GM06990 (cell line): ENCODE measurements at places on chromosomes 16 and 17.

- no peak for DNase-seq
Measured at GRCh38 chr17:48497103-48497502, 33.7 kb downstream of the HOXB1 start.

- DNase-seq = no peak
Measured at GRCh38 chr17:75637551-75637950, 4.3 kb downstream of the SMIM5 start.

DNA sequence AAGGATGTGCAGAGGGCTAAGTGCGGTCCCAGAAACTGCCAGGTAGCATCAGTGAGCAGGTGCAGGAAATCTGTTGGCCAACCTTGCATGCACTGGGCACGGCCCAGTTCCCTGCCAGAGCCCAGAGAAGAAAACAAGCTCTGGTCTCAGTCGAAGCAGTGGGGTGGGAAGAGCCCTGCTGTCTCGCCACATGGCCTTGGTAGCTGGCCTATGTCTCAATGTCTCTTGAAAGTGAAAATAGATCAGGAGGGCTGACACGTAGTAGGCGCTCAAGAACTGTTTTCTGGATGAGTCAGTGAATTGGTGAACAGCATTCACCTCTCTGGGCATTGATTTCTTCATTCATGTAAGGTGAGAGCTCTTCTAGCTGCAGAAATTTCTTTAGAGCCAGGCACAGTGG lies 90.4 kb downstream of the MARF1 start:
- peak; percentile 6 for DNase-seq

DNA sequence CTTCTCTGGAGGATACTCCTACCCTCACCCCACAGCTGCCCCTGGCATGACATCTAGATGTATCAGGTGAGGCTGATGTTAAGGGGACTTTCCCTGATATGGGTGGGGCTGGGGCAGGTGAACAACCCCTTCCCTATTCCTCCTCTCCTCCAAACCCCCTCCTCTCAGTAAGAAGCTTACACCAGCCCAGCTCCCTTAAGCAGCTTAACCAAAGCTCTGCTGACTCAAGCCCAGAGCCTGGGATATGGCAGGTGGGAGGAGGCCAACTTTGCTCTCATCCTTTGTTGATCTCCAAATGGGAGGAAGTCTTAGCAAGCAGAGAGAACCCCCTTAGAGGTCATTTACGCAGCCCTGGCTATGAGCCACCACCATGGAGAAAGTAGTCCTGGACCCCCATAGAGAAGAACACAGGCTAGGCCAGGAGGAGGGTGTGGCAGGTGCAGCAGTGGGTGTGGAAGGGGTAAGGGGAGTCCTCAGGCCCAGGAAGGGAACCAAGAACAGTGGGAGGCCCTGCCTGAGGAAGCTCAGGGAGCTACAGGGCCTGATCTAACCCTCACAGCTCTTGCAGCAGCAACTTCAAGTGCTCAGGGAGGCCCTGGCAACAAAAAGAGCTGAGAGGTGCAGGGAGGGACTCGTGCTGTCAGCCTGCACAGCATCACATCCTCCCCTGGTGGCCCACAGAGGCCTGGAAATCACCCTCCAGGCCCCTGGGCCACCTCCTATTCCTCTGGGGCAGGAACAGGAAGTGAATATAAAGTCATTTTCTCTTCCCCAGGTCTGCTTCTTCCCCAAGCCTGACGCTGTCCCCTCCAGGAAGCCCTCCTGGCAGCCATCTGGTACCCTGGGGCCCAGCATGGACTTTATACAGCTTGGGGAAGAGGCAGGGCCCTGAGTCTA lies 2.9 kb downstream of the UNC119 start:
- DNase-seq = peak; percentile 71

DNA sequence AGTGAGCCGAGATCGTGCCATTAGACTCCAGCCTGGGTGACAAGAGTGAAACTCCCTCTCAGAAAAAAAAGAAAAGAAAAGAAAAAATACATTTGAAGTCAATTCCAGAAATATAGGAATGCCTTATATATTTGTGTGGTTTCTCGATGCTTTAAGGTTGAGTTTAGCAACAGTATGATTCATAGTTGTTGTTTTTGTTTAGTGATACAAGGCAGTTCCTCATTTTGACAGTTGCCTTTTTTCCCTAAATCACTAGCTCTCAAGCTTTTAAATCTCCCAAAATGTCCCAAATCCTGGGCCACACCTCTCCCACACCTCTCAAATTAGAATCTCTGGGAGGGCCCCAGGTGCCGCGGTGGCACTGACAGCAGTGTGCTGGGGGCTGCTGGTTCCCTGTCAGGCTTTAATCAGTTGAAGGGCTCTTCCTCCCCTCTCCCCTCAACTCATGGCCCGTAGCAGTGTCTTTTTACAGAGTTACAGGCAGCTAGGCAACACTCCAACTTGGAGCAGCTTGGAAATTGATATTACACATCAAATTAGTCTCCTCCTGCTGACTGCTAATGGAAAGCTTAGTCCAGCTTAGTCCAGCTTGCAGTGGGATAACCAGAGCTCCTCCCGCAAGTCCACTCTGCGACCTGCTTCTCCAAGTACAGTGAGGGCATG lies 58.4 kb downstream of the EPN2 start:
- no peak for DNase-seq

DNA sequence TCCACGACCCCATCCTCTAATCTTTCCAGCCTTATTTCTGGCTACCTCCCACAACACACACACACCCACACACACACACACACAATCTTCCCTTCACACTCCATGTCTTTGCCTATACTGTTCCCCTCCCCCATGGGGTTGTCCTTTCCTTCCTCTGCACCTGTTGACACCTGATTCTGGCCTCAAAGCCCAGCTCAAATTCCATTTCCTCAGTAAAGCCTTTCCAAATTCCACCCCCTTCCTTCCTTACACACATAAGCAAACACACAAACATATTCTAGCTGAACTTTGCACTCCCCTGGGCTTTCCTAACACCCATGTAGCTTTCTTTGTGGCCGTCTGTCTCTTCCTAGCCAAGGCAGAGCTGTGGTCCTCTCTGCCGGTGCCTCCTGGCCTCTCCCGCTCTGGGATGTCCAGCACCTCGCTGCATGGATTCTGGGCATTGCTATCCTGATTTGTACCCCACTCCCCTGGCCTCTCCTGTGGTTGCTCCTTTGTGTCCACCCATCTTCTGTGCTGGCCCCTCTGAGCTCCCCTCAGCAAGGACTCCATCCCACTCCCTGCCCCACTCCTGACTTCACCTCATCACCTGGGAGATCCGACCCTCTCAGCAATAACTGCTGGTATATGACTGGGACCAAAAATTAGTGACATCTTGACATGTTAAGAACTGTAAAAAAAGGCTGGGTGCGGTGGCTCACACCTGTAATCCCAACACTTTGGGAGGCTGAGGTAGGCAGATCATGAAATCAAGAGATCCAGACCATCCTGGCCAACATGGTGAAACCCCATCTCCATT lies 8.4 kb upstream of the SRCIN1 start:
- DNase-seq = no peak

DNA sequence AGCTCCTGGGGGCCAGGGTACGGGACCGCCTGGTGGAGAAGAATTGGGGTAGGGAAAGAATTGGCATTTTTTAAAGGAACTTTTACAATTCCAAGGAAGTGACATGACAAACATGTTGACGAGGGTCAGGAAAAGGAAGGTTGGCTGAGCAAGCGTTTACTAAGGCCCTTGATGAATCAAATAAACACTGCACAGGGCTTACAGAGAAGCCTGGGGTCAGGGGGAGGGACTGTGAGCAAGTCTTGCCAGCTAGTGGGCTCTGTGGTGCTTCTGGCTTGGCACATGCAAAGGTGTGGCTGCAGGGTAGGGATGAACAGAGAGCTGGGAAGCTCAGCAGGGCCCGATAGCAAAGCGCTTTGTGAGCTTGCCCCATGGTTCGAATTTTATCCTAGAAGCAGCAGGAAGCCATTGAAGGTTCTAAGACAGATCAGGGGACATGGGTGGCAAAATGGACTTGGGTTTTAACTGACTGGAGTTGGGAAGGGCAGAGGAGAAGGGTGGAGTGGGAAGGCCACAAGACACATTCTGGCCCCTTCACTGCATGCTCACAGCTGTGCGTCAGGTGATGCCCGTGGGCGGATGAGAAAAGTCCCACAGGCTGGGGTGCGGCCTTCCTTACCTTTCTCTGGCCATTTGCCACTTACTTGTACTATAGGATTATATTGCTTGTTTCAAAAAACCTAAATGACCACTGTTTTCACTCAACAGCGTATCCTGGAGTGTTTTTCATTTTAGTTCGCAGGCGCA lies 117.8 kb downstream of the SOCS1 start:
- DNase-seq = no peak

DNA sequence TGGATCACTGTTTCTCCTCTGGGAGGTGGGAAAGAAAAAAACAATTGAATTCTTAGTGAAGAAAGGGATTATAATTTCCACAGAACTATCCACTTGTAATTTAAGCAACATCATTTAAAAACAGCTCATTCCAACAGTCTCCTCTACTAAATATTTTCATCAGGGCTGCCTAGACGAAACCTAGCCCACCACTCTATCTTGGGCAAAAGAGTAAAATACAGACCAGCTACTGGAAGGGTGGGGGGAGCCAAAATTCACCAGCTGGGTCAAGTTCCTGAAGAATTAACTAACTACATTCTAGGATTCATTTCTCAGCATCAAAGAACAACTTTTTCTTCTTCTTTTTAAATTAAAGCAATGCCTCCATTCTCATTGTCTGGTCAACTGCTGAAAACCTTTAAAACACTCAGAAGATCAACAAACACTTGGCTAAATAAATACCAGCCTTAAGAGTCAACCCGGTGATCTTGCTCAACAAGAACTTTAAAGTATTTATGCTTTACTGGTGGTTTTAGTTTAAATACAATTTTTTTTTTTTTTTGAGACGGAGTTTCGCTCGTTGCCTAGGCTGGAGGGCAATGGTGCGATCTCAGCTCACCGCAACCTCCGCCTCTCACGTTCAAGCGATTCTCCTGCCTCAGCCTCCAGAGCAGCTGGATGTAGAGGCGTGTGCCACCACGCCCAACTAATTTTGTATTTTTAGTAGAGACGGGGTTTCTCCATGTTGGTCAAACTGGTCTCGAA lies 25.2 kb downstream of the KANSL1 start:
- DNase-seq = no peak

DNA sequence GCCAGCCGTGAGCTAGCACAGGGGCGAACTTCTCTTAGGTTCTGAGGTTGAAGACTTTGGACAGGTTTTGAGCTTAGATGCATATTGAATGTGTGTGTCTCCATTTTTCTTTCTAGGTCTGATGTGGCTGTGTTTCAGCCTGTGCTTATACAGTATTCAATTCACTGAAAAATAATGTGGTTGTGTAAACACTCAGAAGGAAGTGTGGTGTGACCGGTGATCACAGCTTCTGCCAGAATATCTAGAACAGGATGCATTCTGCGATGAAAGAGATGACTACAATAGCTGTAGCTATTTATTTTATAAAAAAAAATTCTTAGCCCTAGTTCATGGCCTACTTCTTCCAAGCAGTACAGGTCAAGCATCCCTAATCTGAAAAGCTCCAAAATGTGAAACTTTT lies 64.4 kb downstream of the MAP2K6 start:
- no peak for DNase-seq

GRCh38 chr16:67247192-67248072 lies at the start of gene FHOD1:
Gene FHOD1, minus strand, starts transcription at chr16:67247481. Its CDS starts 71 bp downstream, at chr16:67247410.
- peak; percentile 98 for DNase-seq

- peak; percentile 6 for DNase-seq
Measured at GRCh38 chr17:77498091-77498741, 357.4 kb downstream of the SEC14L1 start.

DNA sequence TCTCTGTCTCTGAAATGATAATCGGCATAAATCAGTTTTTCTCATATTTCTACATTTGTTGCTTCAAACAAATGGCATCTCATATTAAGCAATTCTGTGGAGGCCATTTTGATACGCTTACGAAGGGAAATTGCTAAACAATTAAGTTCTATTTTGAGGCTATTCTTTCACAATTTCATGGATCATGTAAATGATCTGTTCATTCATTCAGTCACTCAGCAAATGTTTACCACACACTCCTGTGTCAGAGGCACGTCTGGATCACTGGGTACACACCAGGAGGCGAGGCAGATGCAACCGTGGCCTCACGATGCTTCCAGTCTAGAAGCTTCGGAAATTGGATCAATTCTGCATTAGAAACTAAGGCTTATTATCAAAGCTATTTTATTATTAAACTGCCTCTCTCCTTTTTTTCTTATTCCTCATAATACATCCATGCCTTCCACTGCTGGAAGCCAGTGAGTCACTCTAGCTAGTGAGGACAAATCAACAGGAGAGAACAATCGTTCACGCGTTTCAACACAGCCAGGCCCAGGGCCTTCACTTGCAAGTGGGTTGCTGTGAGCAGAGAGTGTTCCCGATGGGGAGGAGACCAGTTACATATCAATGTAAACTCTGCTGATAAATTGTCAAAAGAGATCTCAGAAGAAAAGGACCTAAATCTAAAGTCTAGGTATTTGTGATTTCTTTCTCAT lies 11.3 kb upstream of the SLC39A11 start:
- DNase-seq = no peak

GRCh38 chr17:35973333-35974260 lies 7.7 kb downstream of the CCL16 start:
- no peak for DNase-seq

- no peak for DNase-seq
Measured at GRCh38 chr17:4007346-4008081, 43.3 kb upstream of the ATP2A3 start.

DNA sequence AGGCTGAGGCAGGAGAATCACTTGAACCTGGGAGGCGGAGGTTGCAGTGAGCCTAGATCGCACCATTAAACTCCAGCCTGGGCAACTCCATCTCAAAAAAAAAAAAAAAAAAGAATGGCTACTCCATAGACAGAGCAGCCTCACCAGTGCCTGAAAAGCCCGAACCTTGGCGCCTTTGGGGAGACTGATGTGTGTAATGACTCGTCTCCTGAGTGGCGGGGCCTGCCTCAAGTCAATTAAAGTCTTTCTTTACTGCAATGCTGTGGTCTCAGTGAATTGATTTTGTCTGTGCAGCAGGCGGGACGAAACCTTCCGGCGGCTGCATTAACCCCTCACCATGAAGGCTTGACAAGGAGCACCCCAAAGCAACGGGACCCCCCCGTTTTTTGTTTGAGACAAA lies 3.5 kb upstream of the UQCC4 start:
- DNase-seq = no peak

- no peak for DNase-seq
Measured at GRCh38 chr17:46063241-46063640, 64.2 kb downstream of the STH start.

- no peak for DNase-seq
Measured at GRCh38 chr17:65503557-65503956, 57.9 kb downstream of the AXIN2 start.

- no peak for DNase-seq
Measured at GRCh38 chr16:66741169-66741900, 10.1 kb downstream of the DYNC1LI2 start.

DNA sequence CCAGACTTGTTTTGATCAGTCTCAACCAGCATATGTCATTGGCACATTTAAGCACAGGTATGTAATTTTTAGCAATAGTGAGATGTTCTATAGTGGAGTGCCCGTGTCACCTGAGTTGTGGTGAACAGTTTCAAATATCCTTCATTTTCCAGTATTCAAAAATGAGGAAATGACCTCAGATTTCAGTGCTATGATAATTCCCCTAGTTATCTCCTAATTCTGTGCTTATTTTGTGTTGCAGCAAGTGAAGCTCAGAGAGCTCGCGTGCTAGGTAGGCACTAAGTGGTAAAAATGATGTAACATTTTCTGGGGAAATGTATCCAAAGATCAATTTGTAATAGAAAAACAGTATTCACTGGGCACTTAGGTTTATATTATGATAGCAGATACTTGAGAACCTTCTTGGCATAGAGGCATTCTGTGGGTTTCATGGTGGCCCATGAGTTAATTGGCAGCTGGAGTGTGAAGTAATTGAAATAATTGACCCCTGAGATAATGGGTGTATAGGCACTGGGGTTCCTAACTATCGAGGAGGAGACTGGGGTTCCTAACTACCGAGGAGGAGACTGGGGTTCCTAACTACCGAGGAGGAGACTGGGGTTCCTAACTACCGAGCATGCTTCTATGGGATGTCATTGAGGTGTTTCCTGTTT lies 159.1 kb downstream of the PRKCA start:
- DNase-seq = no peak
